ENCODE measurements at places on chromosomes 13 and 19.

DNA sequence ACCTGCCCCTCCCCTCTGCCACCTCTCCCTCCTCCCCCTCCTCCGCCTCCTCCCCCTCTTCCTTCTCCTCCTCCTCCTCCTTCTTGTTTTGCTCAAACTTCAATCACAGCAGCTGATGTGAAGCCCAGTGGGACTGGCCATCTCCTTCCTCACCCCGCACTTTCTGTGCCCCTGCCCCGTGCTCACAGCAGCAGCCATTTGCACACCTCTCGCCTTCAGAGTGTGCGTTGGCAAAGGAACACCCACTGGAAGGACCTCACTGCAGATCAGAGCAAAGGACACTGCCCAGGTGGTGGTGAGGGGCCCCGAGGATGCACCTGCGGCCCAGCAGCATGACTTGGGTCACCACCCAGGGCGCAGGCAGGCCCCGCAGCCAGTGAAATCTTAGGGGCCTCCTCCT is 98.8 kb downstream of the SOX1 start:
- no peak for DNase-seq

GRCh38 chr19:56477429-56478338 is 539 bp upstream of the ZNF667 start:
- peak; percentile 89 for DNase-seq

DNA sequence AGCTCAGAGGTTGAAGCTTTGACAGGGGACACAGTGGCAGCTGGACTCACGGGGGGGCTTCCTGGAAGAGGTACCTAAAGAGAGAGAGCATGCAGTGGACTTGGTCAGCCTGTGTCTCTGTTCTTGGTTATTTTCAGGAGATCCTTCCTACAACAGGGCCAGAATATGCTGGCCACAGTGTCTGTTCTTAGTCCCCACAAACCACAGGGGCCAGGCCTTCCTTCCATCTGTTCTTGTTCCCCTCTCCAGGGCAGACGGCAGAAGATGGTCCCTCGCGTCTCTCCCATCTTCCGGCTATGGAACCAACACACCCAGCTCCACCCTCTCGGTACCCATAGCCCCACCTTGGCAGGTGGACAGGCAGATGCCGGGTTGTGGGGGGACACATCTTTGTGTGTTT is 24.8 kb downstream of the MAST3 start:
- no peak for DNase-seq

DNA sequence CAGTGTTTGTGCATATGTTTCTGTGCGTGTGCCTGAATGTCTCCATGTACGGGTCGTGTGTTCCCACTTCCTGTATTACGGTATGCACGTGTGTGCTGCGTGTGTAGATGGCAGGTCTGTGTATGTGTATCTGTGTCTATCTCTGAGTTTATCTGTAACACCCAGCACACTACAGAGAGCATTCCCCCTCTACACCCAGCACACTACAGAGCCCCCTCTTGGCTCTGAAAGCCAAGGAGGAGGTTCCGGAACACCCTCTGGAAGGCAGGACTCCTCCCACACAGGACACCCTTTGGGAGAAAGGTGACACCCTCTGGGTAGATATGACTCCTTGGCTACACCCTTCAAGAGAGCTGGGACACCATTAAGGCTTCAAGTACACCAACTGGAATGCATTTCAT is 2.1 kb upstream of the ERFL start:
- no peak for DNase-seq

GRCh38 chr13:30163441-30163840 is 143.9 kb downstream of the KATNAL1 start:
- DNase-seq, result no peak

- no peak for DNase-seq
These were observed 1.4 kb downstream of the ZNF536 start for GRCh38 chr19:30373593-30373992.

Data from activated CD8-positive, alpha-beta memory T cell treated with anti-CD3 and anti-CD28 coated beads for 24 hours (primary cell).